ENCODE measurements at places on chromosomes 13 and 19. TPM values are rescaled to one million over a fixed set of nuclear protein-coding genes. Genes with fewer than 3 reads are reported as not detected.

The SLC10A2 gene
- not detected for total RNA-seq

The OR10H1 gene
- total RNA-seq, result not detected

The CLEC4M gene
- 0.03 TPM for total RNA-seq

The ZNF528 gene
- total RNA-seq, result 0.50 TPM

The NOTCH3 gene
- total RNA-seq, result 5.9 TPM

The CFAP97D2 gene
- total RNA-seq, result not detected

Data from A549 treated with CpdA at 1 μM for 4 hours (cell line).